BE2C (cell line): ENCODE measurements at places on chromosomes 1 and 21.

DNA sequence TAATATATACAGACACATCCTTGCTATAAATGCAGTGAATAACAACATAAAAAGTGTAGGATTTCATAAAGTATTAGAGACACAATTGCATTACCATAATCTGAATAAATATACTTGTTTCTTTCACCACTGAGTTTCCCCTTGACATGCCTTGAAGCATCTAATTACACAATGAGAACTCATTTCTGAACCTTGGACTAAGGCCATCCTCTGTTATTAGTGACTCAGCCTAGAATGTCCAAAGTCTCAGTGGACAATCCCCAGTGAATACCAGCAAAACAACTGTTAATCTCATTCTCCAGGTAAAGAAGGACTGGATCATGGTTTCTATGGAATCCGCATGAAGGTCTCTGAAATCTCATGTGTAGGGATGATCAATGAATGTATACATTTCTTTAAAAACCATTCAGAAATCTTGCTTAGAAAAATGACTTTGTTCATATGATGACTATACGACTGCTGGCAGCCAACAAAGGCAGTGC is at the start of gene OR2L5:
TSS of gene OR2L5 (plus strand) at position 432 of the 482 bp plus-strand sequence. CDS start 8,288 bp downstream, outside the sequence.
- no peak for DNase-seq

GRCh38 chr1:182404781-182405180 is 4.3 kb upstream of the TEDDM1 start:
- DNase-seq, result no peak

- no peak for DNase-seq
These were observed 57.4 kb downstream of the PTPRC start for GRCh38 chr1:198696211-198696610.

GRCh38 chr1:222377428-222378088 is 170.3 kb downstream of the HHIPL2 start:
- DNase-seq, result no peak

- no peak for DNase-seq
These were observed 62.1 kb downstream of the MEF2D start for GRCh38 chr1:156438278-156438987.

DNA sequence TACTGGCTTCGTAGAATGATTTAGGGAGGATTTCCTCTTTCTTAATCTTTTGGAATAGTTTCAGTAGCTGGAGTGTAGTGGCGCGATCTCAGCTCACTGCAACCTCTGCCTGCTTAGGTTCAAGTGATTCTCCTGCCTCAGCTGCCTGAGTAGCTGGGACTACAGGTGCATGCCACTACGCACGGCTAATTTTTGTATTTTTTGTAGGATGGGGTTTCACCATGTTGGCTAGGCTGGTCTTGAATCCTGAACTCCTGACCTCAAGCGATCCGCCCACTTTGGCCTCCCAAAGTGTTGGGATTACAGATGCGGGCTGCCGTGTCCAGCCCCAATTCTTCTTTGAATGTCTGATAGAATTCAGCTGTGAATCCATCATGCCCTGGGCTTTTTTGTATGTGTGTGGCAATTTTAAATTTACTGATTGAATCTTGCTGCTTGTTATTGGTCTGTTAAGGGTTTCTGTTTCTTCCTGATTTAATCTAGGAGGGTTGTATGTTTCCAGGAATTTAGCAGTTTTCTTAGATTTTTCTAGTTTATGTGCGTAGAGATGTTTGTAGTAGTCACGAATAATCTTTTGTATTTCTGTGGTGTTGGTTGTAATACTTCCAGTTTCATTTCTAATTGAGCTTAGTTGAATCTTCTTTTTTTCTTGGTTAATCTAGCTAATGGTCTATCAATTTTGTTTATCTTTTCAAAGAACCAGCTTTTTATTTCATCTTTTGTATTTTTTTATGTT is 15.3 kb downstream of the MAN1C1 start:
- DNase-seq, result no peak

GRCh38 chr1:212203630-212204029 is 81.6 kb upstream of the PPP2R5A start:
- DNase-seq, result no peak

- peak; percentile 70 for DNase-seq
These were observed 49.7 kb downstream of the RASSF5 start for GRCh38 chr1:206556750-206557635.

DNA sequence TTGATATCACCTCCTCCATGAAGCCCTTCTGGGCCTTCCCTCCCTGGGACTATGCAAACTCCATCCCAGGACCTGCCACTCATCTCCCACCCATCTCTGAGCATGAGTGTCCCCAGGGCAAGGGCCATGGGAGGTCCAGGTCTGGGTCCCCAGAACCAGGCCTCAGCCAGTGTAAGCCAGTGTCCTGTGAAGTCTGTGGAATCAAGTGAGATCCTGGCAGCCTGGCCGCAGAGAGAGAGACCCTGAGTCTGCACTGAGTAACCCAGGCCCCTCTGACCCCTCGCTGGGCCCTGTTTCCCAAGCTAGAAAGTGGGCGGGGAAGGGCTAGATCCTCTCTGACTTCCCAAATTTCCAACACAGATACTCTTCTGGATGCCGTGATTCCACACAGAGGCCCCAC is 132.7 kb downstream of the DMRTB1 start:
- DNase-seq, result no peak

GRCh38 chr1:67190942-67191341 is 24.7 kb downstream of the IL23R start:
- no peak for DNase-seq
